Karpas-422 (cell line): ENCODE measurements at places on chromosomes 2 and 18.

DNA sequence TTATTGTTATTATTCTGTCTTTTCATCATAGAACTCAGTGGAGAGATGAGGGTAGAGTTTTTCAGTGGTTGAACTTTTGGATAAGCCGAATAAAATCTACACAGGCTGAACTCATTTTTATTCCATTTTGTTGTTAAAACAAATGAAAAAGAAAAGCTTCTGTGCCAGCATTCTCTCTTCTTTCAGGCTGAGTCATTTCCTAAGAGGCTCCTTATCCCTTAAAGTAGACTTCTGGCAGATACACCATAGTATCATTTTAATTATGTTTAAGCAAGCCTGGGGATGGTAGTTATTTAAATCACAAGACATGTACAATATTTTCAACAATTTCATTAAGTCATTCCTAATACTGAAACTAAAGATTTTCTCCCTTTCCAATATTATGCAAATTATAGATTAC lies 1364.0 kb upstream of the NRXN1 start:
- DNase-seq = no peak

- no peak for DNase-seq
These were observed 71.2 kb downstream of the PLB1 start for GRCh38 chr2:28567061-28567471.

- no peak for DNase-seq
These were observed 41.3 kb upstream of the TMEM247 start for GRCh38 chr2:46438102-46438501.

GRCh38 chr2:180553094-180553715 lies 427.2 kb upstream of the UBE2E3 start:
- DNase-seq = no peak

GRCh38 chr2:70923378-70924015 lies 12.2 kb upstream of the ATP6V1B1 start:
- peak; percentile 77 for DNase-seq

GRCh38 chr2:216300906-216301305 lies 71.4 kb downstream of the MARCHF4 start:
- no peak for DNase-seq

GRCh38 chr18:24740829-24741228 lies 280.4 kb downstream of the HRH4 start:
- no peak for DNase-seq

- DNase-seq = no peak
These were observed 391.0 kb downstream of the CDH2 start for GRCh38 chr18:27785815-27786471.

GRCh38 chr18:42157420-42157819 lies 202.4 kb downstream of the PIK3C3 start:
- no peak for DNase-seq

GRCh38 chr2:118837621-118838020 lies 9.8 kb downstream of the EN1 start:
- DNase-seq = no peak

GRCh38 chr2:45466053-45466452 lies 145.0 kb downstream of the SRBD1 start:
- DNase-seq = no peak

DNA sequence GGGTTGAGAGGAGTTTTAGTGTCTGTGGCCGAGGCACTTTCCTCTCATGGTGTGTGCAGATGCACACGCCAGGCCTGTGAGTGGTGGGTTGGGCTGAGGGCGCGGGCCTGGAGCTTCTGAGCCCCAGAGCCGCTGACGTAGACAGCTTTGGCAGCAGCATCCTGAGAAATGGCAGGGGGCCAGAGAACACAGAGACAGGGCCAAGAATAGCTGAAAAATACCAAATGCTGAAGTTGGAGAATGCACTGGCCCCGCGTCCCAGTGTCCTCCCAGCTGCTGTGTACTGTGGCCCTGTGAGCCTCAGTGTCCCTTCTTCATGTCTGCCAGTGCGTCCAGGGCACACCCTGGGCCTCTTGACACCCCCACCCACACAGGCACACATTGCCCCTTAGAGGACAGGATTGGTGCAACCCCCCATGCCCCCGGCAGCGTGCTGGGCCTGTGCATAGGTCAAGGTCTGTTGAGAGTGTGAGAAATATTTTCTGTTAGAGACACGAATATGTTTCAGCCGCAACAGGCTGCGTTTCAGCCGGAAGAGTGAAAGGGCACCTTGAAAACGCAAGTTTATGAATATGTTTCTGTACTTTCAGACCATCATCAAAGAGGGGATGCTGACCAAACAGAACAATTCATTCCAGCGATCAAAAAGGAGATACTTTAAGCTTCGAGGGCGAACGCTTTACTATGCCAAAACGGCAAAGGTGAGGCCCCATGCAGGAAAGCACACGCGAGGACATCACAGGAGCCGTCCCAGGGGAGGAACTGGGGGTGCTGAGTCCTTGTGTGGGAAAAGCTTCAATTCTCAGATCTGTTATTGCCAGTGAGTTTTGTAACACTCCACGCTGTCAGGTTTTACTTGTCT lies 33.6 kb downstream of the DGKD start:
- DNase-seq = no peak

DNA sequence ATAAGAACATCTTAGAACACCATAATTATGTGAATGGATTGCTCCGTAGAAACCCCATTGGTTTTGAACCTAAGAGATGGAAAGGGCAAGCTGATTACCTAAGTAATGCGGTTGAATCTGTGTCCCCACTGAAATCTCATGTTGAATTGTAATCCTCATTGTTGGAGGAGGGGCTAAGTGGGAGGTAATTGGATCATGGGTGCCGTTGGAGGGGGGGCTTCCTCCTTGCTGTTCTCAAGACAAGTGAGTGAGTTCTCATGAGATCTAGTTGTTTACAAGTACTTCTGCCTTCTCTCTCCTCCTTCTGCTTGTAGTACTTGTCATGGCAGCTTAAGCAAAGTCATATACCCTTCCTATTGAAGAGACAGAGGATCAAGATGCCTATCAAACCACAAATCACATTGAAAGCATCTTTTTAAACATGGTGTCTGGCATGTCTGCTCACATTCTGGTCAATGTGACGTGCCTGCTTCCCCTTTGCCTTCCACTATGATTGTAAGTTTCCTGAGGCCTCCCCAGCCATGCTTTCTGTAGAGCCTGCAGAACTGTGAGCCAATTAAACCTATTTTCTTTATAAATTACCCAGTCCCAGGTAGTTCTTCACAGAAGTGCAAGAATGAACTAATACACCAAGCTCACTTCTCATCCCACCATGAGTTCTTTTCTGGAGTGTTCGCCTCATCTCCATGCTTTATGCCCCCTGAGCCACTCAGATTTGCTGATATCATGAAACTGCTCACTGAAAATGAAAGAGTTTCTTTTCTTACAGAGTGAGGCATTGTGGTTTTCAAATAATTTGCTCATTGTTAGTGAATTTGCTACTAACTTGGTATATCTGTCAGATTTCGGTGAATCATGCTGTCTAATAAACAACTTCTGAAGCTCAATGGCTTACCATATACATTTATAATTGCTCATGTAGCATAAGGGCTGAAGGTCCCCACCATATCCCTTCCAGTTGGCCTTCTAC lies 23.6 kb downstream of the KCNE4 start:
- no peak for DNase-seq

- no peak for DNase-seq
These were observed 91.2 kb downstream of the SMAD7 start for GRCh38 chr18:48859311-48860268.

DNA sequence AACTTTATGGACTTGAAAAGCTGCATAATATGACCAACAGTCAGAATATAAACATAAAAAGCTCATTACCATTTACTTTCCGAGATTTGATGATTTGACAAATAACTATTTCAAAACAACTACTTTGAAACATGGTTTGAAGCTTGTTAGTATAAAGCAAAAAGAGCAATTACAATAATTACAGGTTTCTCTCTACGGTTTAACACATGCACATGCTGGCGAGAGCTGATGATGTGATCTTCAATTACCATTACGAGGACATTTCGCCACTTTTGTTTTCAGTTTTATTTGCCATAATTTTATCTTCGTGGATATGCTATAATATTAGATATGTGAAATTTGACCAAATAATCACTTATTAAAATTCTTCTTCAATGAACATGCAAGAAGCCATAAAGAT lies 270.1 kb downstream of the TCF4 start:
- no peak for DNase-seq

- DNase-seq = no peak
These were observed 101.7 kb upstream of the ZSWIM2 start for GRCh38 chr2:186950694-186951093.

GRCh38 chr2:74390606-74391005 lies 10.5 kb upstream of the DCTN1 start:
- DNase-seq = peak; percentile 61

DNA sequence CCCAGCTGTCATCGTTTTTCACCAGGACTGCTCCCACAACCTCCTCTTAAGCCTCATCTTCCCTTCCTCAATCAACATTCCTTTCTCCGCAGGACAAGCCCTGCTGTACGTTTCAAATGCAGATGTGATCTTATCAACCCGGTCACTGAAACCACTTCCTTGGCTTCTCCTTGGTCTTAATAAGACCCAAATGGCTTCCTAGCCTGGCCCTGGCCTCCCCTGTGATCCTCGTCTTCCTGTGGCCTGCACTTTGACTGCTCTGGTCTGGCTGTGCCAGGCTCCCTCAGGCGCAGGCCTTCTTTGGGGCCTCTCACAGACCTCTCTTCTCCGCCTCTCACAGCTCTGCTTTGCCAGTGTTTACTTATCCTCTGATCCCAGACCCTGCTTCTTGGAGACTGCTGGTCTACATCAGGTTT lies 4.7 kb upstream of the ADNP2 start:
- DNase-seq = no peak

- DNase-seq = no peak
These were observed 11.7 kb upstream of the ELAC1 start for GRCh38 chr18:50956116-50956515.

DNA sequence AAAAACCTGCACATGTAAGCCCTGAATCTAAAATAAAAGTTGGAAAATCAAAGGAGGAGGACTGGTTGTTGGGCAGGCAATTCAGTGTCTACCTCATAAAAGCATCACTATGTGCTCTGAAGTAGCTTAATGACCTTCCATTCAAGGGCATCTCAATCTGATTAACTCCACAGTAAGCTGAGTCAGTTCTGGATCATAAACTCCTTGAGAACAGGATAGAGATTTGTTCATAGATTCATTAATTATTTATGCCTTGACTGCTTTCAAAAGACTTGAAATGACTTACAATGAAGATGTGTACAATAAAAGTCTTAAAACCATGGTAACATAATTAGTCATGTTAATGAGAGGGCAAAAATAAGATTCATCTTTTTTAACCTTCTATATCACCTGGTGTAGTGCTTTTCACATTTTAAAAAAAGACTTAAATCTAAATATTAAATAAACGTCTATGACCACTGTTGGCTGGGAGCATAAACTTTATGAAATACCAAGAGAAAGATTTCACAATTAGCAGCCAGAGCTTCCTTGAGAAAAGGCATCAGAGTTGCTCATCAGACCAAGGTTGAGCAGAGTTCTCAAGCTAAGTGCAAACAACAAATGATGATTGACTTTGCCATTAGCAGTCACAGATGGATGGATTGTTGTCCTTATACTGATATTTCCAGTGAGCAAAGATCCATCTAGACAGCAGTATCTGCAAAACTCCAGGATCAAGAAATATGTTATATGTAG lies 237.3 kb upstream of the THUMPD2 start:
- DNase-seq = no peak

DNA sequence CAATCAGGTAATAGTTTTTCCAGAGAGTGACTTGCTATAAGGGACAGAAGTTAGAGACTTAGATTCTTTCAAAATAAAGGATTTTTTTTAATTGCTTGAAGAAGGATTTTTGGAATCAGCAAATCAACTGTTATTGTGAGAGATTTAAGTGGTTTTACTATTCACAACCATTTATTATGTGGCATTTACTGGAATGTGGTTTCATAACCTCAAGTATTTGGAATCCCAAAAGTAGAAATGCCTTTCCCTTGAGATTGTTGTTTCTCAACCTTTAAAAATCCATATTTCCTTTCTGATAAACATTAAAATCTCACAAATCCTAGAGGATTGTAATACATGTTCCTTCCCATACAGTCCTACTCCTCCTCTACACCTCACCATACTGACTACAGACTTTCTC lies 5.0 kb downstream of the TANK start:
- DNase-seq = no peak

GRCh38 chr18:79524181-79525078 lies 128.7 kb downstream of the NFATC1 start:
- peak; percentile 69 for DNase-seq

DNA sequence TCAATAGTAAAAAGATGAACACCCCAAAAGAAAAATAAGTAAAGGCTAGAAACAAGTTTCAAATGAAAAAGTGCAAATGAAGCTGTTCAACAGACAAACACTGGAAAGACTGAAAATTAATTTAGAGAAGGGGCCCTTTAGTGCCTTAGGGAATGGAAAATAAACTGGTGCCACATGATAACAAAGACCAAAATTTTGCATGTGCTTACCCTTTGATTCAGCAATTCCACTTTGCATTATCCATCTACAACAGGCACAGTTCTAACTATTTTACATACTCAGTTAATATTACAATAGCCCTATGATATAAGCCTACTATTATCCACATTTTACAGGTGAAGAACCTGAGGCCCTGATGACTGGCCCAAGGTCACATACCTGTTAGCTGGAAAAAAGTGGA lies 183.9 kb downstream of the NBAS start:
- DNase-seq = no peak

DNA sequence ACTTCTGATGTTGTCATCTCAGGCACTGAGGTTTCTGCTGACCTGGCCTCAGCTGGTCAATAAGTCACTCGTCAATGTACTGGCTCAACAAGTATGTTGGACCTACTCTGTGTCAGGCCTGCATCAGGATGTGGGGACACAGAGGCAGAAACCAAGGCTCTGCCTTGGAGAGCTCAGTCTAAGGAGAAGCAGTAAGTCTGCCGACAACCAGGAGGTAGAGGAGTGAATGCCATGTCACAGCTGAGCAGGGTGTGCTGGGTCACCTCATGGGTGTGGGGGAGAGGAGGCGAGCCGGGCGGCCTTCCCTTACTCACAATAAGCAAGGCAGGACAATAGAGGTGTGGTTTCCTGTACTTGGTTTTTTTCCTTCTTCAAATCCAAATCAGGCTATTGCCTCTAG lies 75.8 kb downstream of the COLEC12 start:
- DNase-seq = no peak

- DNase-seq = no peak
These were observed 1.2 kb upstream of the IMPA2 start for GRCh38 chr18:11980163-11980493.

- no peak for DNase-seq
These were observed 39.4 kb upstream of the SMAD2 start for GRCh38 chr18:47969816-47970215.

DNA sequence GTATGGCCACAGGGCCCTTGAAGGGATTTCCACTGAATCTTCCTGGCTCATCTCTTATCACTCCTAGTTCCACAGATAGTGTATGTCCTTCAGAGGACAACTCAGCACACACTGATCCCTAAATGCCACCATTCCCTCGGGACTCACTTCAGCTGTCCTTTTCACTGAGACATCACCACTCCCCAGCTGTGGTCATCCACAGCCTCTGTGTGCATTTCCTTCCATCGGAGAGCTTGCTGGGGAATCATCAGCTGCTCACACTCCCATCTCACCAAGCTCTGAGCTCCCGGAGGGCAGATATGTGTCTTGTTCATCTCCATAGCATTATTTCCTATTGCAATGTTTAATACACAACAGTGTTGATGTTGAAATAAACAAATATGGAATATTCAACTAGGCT lies 759.5 kb downstream of the RNF144A start:
- DNase-seq = no peak

- no peak for DNase-seq
These were observed 1.2 kb upstream of the SKA1 start for GRCh38 chr18:50373561-50374219.

GRCh38 chr2:172426635-172427255 lies 641 bp upstream of the ITGA6 start:
- DNase-seq = no peak

- DNase-seq = no peak
These were observed 218.1 kb upstream of the CHAC2 start for GRCh38 chr2:53549497-53549896.
